ENCODE measurements at places on chromosomes 12 and 14.

DNA sequence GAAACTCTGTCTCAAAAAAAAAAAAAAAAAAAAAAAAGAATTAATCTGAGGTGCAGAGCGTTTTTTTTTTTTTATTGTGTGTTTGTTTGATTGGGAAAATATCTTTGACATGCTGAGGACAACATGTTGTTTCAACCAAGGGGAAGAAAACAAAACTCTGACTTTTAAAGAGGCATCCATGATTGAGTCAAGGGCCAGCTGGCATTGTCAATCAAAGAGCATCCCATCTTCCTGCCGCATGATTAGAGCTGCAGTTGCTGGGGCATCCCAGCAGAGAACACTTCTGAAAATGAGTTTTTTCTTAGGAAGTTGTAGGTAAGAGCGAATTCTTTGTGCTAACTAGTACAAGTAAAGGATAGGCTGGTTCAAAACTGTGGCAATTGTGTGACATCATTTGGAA, 200.9 kb upstream of the DAAM1 start:
- DNase-seq: no peak

DNA sequence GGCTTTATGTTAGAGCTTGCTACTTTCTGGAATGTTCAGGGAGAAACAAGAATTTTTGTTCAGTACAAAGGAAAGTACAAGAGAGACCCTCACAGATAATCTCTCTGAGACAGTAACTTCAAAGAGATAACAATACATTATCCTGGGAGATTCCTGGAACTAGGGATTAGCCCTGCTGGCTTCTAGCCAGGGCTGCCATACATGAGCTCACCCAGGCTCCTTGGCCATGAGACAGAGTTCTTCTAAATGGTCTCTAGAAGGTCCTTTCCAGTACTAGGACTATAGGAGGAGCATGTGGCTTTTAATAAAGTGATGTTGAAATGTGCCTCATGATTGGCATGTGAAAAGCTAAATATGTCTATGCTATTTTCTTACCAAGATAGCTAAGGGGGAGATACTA, 342.5 kb downstream of the EMP1 start:
- DNase-seq: no peak

- no peak for DNase-seq
Measured at GRCh38 chr12:24121911-24122310, 172.4 kb upstream of the SOX5 start.

DNA sequence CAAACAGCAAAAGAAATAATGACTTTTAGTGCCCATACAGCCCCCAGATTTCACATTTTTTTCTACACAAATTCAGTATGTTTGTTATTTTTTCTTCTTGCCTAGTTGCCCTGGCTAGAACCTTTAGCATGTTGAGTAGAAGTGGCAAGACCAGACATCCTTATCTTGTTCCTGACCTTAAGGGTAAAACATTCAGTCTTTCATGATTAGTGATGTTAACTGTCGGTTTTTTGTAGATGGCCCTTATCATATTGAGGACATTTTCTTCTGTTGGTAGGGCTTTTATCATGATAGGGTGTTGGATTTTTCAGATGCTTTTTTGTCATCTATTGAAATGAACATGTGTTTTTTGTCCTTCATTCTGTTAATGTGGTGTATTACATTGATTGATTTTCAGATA, 17.1 kb downstream of the IRAK3 start:
- no peak for DNase-seq

GRCh38 chr12:107468182-107468581, 217.4 kb upstream of the PWP1 start:
- DNase-seq: no peak
